ENCODE measurements at places on chromosomes 1 and 21. TPM values are rescaled to one million over a fixed set of nuclear protein-coding genes. Genes with fewer than 3 reads are reported as not detected.
A peak's percentile ranks its signal among the peaks of the same experiment; 100 is the strongest.

Gene GJA5
- 0.36 TPM for total RNA-seq

DNA sequence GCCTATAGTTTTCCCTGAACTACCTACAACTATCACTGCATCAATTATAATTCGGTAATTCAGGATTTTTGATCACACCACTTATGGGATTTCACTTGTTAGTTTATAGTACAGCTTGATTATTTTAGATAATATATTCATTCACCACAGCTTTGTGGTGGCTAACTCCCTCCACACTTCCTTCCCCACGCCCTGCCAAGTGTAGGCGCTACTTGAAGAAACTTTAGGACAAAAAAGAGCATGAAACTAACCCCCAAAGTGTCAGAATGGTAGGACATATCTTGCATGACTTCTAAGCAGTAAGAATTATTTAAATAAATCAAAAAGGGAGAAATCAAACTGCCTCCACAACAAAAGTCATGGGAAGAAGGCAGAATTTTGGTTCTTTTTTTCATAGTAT is 70.1 kb downstream of the LHX9 start:
- H3K36me3 ChIP-seq = no peaks in the 10 kb centered on the region
- H3K4me3 ChIP-seq = no peak overlapping the region
- DNase-seq = no peak

Gene ORC1
- total RNA-seq = 2.1 TPM

DNA sequence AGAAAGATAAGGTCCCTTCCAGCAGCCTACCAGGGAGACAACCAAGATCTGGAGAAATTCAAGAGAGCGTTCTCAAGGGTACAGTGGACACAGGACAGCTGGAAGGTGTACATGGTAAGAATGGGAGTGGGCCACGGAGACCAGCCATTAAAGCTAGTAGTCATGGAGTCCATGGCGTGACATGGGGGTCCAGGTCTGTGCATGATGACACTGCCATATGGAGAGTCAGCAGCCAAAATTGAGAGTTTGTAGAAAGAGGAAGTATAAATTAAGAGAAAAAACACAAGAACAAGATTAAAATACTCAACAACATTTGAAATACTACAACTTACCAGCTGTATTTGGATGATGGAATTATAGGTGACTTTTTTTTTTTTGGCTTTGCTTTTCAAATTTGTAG is 7.9 kb upstream of the LORICRIN start:
- DNase-seq = no peak
- no peak overlapping the region for H3K27ac ChIP-seq
- H3K36me3 ChIP-seq = no peaks in the 10 kb centered on the region
- H3K4me3 ChIP-seq = no peak overlapping the region

DNA sequence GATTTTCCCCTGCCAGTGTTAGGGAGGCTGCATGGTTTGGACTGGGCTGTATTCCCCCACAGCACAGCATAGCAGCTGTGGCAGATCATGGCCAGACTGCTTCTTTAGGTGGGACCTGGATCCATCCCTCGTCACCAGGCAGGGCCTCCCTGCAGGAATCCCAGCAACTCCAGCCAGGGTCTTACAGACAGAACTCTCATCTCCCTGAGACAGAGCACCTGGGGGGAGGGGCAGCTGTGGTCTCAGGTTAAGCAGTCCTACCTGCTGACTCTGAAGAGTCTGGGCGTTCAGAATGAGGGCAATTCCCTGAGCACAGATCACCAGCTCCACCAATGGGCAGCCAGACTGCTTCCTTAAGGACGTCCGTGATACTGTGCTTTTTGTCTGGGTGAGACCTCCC is 47.9 kb upstream of the C1orf115 start:
- no peak for DNase-seq
- H3K36me3 ChIP-seq = no peaks in the 10 kb centered on the region
- no peaks in the 10 kb centered on the region for H3K4me1 ChIP-seq
- H3K27me3 ChIP-seq = no peaks in the 10 kb centered on the region

GRCh38 chr1:206962272-206962671 is 8.0 kb downstream of the FCAMR start:
- peaks cover 2% of the 10 kb centered on the region for H3K27me3 ChIP-seq
- no peak overlapping the region for H3K27ac ChIP-seq
- no peak for DNase-seq

DNA sequence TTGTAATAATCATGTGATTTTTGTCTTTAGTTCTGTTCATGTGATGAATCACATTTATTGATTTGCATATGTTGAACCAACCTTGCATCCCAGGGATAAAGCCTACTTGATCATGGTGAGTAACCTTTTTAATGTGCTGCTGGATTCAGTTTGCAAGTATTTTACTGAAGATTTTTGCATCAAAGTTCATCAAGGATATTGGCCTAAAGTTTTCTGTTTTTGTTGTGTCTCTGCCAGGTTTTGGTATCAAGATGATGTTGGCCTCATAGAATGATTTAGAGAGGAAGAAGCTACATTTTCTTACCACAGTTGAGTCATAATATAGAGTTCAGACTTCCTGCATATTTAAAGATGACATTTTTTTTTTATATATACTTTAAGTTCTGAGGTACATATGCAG is 455.9 kb downstream of the PLPP3 start:
- no peaks in the 10 kb centered on the region for H3K4me1 ChIP-seq
- no peak overlapping the region for H3K4me3 ChIP-seq
- H3K27ac ChIP-seq = no peak overlapping the region
- peak; percentile 53 for DNase-seq

Gene MXRA8
- 139 TPM for total RNA-seq

DNA sequence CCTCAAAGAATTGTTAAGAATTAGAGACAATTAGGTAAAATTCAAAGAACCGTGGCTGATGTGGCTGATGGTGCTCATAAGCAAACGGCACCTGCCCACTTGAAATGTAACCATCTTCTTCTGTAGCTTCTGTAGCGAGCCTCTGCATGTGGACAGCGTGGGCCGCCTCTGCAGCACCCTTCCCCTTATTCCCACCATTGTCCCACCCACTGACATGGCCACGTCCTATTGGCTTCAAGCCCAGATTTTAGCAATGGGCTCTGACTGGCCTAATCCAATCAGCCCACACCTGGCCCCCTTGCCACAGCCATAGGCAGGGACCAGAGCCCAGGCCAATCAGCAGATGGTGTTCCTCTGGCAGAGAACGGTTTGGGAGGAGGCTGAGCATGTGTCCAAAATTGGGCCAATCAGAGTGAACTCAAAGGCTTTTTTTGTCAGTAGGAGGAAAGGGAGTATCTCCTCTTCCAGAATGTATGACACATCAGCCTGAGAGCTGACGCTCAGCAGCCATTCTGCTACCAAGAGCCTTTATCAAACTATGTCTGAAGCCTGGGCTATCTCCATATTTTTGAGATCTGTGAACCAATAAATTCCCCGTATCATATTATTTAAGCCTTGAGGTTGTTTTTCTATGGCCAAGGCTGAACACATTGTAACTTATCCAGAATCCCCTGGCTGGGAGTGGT is 518.5 kb downstream of the SMYD3 start:
- no peaks in the 10 kb centered on the region for H3K36me3 ChIP-seq
- no peak overlapping the region for H3K4me3 ChIP-seq
- DNase-seq = no peak
- peaks cover 20% of the 10 kb centered on the region for H3K4me1 ChIP-seq
- no peak overlapping the region for H3K27ac ChIP-seq

DNA sequence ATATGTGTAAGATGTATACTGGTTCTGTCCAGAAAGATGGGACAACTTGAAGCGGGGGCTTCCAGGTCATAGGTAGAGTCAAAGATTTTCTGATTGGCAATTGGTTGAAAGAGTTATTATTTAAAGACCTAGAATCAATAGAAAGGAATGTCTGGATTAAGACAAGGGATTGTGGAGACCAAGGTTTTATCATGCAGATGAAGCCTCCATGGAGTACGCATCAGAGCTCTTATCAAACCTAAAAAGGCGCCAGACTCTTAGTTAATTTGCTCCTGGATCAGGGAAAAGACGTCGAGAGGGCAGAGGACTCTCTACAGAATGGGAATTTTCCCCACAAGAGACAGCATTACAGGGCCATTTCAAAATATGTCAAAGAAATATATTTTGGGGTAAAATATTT is 23.7 kb upstream of the ETV3 start:
- H3K27ac ChIP-seq = no peak overlapping the region
- H3K27me3 ChIP-seq = peaks cover 4% of the 10 kb centered on the region
- H3K36me3 ChIP-seq = no peaks in the 10 kb centered on the region
- no peak overlapping the region for H3K4me3 ChIP-seq

Gene ADAMTS5
- 14.1 TPM for total RNA-seq

Gene SYNC
- total RNA-seq = 23.7 TPM

DNA sequence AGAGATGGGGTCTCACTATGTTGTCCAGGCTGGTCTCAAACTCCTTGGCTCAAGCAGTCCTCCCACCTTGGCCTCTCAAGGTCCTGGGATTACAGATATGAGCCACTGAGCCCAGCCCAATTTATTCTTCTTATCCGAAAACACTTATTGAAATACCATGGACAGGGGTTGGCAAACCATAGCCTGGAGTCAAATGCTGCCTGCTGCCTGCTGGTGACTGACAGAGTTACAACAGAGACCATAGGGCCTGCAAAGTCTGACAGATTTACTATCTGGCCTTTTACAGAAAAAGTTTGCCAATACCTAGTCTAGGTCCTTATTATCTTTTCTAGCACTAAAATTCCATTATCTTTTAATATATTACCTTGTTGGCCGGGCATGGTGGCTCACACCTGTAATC is 87.1 kb upstream of the ZNF281 start:
- H3K27ac ChIP-seq = no peak overlapping the region
- no peak for DNase-seq
- no peaks in the 10 kb centered on the region for H3K4me1 ChIP-seq

Gene LIN28A
- total RNA-seq = 16.7 TPM

Gene C1QB
- not detected for total RNA-seq
